Natural killer cell treated with Interleukin-12 subunit alpha and Interleukin-12 subunit beta and Interleukin-15 and Interleukin-18, amount 100 ng/mL, for 72 hours (primary cell): ENCODE measurements at places on chromosomes 2 and 18. TPM values are rescaled to one million over a fixed set of nuclear protein-coding genes. Genes with fewer than 3 reads are reported as not detected.

DNA sequence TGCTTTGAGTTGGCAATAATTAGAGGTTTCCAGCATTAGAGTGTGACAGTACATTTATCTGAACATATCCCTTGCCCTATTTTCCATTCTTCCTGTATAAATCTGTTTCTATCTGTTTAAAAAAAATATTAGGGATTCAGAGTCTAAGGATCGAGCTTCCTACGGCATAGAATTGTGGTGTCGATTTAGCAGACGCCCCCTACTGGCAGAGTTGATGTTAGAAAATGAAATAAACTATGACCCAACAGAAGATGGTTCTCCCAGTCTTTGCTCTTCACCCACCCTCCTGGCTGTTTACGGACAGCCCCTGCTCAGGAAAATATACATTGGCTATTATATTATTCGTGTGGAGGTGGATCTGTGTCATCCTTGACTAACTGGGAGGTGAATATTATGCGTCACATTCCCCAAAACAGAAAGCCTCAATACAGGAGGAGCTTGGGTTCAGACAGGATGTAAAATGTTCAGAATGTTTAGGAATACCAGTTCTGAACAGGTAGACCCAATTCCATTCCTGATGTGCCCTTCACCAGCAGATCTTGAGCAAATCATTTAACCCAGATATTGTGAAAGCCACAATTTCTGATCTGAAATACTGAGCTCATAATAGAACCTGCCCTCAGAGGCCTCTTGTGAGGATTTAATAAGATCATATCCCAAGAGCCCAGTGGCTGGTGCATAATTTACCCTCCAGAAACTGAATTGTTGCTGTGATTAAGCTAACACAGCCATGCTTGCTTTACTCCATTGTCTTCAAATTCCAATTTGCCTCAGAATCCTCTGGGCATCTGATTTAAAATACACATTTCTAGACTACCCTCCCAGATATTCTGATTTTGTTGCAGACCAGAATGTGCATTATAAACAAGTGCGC lies 10.8 kb upstream of the ERMN start:
- H3K36me3 ChIP-seq = peaks cover 7% of the 10 kb centered on the region
- peak overlapping the region; percentile 32 for H3K27ac ChIP-seq
- H3K4me3 ChIP-seq = peak overlapping the region; percentile 46
- no peak for DNase-seq

DNA sequence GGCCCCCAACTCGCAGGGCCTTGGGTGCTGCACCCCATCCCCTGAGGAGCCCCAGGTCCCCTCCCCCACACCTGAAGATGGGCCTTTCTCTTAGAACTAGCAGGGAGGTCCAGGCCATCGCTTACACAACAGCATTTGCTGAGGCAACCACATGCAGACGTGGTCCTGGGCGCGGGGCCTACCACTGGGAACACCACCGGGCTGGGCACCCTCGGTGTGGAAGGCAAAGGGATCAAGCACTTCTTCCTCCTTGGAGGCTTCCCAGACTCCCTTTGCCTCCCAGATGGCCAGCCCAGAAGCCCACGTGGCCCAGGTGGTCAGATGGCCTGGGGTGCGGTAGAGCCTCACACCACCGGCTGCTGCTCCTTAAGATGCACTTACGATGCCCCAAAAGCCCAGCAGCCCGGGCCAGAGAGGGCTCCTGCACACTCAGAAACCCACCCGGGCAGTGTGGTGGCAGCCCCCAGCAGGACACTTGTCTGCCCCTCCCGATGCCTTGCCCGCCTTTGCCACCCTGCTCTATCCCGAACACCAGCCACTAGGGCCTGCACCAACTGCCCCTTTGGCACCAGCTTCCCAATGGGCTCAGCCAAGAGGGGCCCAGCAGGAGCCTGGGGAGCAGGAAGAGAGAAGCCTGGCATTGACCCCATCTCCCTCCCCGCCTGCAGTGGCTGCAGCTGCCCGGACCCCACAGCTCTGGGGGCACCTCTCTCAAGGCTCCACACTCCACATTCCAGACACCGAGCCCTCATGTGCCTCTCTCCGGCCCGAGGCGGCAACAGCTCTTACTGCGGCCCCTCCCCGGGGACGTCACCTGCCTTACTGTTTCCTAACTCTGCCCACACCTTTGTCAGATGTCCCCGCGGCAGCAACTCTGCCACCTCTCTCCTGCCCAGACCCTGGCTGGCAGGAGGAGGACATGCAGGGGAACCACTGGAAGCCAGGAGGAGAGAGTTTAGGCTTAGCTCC lies 13.9 kb upstream of the MLPH start:
- peaks cover 25% of the 10 kb centered on the region for H3K27me3 ChIP-seq
- no peak overlapping the region for H3K4me3 ChIP-seq
- no peak overlapping the region for H3K27ac ChIP-seq
- H3K4me1 ChIP-seq = peaks cover 4% of the 10 kb centered on the region
- no peaks in the 10 kb centered on the region for H3K36me3 ChIP-seq
- DNase-seq = no peak

DNA sequence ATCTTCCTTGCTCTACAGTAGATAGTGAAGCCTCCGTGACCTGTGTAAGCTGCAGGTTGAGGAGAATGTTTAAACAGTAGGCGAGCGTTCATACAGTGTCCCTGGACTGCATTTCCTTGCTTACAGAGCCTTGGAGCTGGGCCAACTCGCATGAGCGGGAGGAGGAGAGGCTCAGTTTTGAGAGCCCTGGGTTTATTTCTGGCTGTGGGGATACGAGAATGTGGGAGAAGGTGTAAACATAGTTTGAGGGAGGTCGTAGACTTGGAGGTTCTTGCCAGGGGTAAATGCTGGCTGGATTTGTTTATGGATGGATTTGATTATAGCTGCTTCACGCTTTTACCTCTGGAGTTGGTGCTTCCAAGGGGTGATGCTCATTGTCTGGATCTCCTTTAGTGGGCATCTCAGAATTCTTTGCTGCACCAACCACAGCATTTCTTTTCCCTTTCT lies 20.8 kb downstream of the CRIM1 start:
- no peaks in the 10 kb centered on the region for H3K27me3 ChIP-seq
- H3K27ac ChIP-seq = no peak overlapping the region
- DNase-seq = no peak
- H3K4me3 ChIP-seq = no peak overlapping the region
- peaks cover 28% of the 10 kb centered on the region for H3K4me1 ChIP-seq
- H3K36me3 ChIP-seq = peaks cover 4% of the 10 kb centered on the region

GRCh38 chr18:527146-527545 lies 26.6 kb upstream of the COLEC12 start:
- H3K27me3 ChIP-seq = peaks cover 10% of the 10 kb centered on the region
- no peaks in the 10 kb centered on the region for H3K36me3 ChIP-seq
- DNase-seq = no peak
- H3K4me1 ChIP-seq = no peaks in the 10 kb centered on the region
- H3K4me3 ChIP-seq = no peak overlapping the region
- H3K27ac ChIP-seq = no peak overlapping the region

GRCh38 chr18:61554117-61554776 lies 221.0 kb downstream of the CDH20 start:
- peaks cover 5% of the 10 kb centered on the region for H3K27me3 ChIP-seq
- peak overlapping the region; percentile 51 for H3K4me3 ChIP-seq
- H3K27ac ChIP-seq = peak overlapping the region; percentile 37
- no peaks in the 10 kb centered on the region for H3K36me3 ChIP-seq

DNA sequence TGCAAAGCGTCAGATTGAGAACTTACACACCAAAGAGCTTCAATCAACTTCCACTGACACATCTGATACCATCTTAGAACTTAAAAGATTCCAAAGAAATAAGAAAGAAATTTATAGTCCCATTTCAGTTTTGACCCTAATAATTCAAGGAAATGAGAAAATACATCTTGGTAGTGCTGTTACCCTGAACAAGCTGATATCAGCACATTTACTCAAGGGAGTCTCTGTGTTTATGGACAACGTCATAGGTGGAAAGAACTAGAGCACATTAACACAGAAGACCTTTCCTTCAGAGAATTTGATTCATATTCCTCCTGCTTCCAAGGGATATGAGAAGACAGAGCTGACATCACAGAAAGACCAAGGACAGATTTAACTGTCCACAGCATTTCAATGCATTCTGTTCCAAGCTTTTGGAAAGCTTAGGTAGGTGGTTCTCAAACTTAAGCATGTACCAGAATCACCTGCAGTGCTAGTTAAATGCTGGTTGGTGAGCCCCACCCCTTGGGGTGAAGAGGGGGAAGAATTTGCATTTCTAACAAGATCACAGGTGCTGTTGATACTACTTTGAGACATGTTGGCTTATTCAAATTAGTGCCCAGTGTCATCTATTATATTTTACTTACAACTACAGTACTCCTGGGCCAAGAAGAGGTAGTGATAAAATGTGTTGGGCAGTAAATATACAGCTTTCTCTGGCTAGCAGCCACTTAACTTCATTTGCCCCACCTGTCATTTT lies 59.8 kb downstream of the LDAH start:
- DNase-seq = no peak
- no peaks in the 10 kb centered on the region for H3K36me3 ChIP-seq
- no peaks in the 10 kb centered on the region for H3K27me3 ChIP-seq
- no peak overlapping the region for H3K4me3 ChIP-seq
- H3K27ac ChIP-seq = no peak overlapping the region

- no peak for DNase-seq
- no peaks in the 10 kb centered on the region for H3K36me3 ChIP-seq
- no peak overlapping the region for H3K27ac ChIP-seq
- no peaks in the 10 kb centered on the region for H3K4me1 ChIP-seq
Measured at GRCh38 chr2:187003611-187004010, 154.6 kb upstream of the ZSWIM2 start.

- no peaks in the 10 kb centered on the region for H3K4me1 ChIP-seq
- H3K36me3 ChIP-seq = no peaks in the 10 kb centered on the region
- H3K27ac ChIP-seq = no peak overlapping the region
Measured at GRCh38 chr2:100257939-100258338, 64.4 kb downstream of the LONRF2 start.

GRCh38 chr2:236167297-236168109 lies 683 bp downstream of the GBX2 start:
- H3K4me3 ChIP-seq = no peak overlapping the region
- H3K36me3 ChIP-seq = no peaks in the 10 kb centered on the region
- H3K4me1 ChIP-seq = no peaks in the 10 kb centered on the region
- no peak for DNase-seq
- no peak overlapping the region for H3K27ac ChIP-seq
- H3K27me3 ChIP-seq = peaks cover 30% of the 10 kb centered on the region

Gene SH2D6
- 0.24 TPM for total RNA-seq

Gene CIB4
- not detected for total RNA-seq

Gene NAT8
- total RNA-seq = not detected

Gene ADCYAP1
- total RNA-seq = not detected

Gene STAT4
- 133 TPM for total RNA-seq
